ENCODE measurements at places on chromosomes 3 and 15.
A peak's percentile ranks its signal among the peaks of the same experiment; 100 is the strongest.

DNA sequence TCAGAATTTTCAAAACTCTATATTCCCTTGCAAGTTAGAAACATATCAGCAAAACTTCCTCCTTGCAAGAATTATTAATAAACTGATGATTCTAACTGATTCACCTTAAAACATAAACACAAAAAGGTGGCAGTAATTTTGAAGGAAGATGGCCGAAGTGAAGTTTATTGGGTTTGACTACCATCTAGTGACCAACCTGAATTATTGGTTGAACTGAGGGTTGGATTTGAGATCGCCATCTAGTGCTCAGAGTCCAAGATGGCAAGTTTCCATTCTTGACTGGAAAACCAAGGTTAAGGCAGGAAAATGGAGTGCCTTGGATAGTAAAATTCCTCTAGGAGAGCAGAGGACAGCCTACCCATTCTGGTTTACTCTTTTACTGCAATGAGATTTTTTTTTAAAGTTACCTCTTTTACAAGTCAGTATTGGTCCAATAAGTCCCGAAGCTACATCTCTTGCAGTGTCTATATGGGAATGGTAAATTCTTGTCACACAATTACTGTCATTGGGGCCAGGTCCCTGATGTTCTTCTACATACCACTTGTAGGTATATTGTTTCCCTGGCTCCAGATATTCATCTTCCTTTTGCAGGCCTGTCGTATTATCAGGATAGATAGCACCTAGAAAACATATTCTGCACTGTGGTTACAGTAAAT, 51.6 kb upstream of the CP start:
- DNase-seq = peak; percentile 82

DNA sequence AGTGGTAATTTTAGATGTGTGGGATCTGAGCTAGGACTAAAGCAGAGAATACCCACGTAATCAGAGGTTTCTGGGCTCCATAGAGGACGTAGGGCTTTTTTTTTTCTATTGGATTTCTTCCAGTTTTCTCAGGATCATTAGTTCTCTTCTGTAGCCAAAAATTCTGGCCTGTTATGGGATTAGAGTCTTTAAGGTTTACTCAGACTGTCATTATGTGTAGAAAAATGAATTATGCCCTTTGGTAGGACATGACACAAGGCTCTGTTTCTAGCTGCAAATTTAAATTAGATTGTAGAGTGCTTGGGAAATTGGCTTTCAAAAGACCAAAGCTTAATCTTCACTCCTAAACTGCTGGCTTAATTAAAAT, 1.9 kb downstream of the SETD5 start:
- DNase-seq = no peak

DNA sequence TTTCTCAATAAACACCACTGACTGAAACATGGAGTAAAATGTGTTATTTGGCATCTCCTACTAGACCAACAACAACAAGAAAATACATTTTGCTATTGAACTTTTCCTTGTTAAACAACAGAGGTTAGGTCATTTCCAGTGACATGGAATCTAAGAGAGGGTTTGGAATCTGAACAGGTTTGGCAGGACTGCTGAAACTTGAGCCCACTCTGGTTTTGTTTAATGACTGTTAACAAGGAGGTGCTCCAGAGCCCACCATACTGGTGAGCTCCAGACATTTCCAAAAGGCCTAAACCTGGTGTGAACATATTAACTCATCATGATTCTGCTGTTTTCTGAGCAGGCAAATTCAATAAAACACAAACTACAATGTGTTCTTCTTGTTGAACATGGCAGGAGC, 330.7 kb upstream of the TRIM42 start:
- DNase-seq = no peak

- no peak for DNase-seq
Observed at GRCh38 chr15:89954541-89954940, 41.8 kb upstream of the ARPIN start.

DNA sequence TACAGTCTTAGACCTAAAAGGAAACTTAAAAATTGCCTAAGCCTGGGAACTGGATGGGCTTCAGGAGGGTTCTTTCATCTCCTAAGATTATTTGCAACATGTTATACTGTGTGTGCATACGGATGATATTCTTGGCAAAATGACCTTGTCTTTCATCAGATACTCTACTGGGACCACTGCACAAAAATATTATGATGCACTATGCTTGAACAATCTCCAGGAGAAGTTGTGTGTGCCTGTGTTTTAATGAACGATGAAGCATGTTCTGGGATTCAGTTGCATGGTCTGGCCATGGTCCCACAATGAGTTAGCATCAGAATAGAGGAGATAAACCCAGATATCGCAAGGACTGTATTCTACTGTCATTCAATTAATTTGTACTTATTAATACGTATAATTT, 68.7 kb downstream of the GAP43 start:
- DNase-seq = no peak

DNA sequence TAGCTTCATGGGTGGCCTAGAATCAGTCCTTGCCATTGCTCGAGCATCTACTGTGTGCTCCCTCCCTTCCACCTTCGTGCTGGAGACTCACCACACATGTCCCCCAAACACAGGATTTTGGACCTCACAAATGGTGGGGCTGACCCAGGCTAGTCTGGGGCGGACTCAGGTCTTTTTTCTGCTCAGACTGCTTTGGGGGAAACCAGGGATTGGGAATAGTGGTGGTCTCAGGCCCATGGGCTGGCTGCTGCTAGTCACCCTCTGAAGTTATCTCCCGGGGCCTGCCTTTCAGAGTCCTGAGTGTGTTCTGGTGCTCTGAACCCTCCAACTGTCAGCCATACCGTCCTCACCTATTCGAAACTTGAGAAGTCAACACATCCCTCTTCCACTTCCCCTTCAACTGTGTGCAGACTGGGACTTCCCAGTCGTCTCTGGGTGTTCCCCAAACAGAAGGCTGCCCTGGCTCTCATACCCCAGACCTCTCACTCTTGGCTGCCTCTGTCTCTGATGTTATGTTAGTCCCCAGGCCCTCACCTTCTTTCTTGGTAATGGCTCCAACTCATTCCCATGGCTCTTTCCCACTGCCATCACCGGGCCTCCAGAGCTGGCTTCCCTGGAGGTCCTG, 46.0 kb downstream of the PPCDC start:
- no peak for DNase-seq

DNA sequence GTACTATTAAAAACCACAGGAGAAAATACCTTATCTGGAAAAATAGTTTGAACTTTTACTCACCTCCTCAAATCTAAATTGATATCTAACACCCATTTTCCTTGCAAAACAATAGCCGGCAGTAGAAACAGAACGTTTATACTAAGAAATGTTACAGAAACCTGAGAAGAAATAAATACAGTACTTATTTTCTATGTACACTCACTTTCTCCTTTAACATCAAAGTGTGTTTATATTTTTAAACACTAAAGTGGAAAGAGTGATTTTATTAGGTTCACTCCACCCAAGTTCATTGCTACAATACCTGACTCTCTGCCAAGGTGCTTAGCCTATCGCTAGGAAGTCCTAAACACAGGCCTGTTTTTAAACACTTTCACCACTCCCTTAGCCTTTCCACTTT, 87.8 kb upstream of the TJP1 start:
- DNase-seq = no peak

DNA sequence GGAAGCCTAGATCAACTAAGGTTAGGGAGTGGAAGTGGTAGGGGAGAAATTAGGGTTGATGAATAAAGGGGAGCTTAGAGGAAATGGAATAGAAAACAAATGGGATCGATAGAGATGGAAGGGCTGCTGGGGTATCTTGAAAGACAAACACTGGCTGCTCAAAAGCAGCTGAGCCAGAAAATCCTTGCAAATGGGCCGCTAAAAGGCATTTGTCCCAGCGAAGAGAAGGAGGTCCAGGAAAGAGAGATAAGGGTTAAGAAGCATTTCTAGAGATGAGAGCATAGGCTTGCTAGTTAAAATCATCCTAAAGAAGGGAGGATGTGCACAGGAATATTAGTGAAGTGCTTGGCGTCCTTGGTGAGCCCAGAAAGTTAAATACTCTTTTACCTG, 258.0 kb upstream of the CBLB start:
- no peak for DNase-seq

- no peak for DNase-seq
Observed at GRCh38 chr15:75112278-75112847, 89.0 kb downstream of the PPCDC start.

- DNase-seq = no peak
Observed at GRCh38 chr15:57662091-57662744, 44.3 kb upstream of the POLR2M start.

DNA sequence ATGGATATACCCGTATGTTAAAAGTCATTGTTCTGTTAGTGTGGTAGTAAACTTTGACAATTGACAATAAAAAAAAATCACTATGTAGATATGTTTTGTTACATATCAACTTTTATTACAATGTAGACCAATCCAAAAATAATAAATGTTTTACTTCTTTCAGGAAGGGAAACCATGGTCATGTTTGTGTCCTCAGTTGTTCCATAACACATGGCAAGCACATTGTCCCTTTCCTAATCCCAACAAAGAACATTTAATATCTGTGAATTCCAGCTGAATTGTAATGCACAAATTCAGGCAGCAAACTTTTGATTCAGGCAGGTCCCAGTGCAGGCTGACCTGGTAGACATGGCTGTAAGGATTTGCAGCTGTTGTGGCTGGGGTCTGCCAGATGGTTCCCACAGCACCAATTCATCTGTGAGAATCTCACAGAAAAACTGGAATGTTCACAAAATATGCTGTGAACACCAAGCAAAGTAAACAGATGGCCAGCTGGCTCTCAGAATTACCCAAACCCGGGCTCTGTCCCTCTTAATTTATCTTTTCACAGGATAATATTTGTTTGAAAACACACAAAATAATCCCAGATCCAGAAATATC, 1.9 kb upstream of the SPG21 start:
- DNase-seq = no peak

- DNase-seq = peak; percentile 62
Observed at GRCh38 chr3:124078953-124079911, 87.3 kb upstream of the ROPN1 start.

- DNase-seq = no peak
Observed at GRCh38 chr3:59641169-59641899, 591.5 kb upstream of the CFAP20DC start.

- DNase-seq = no peak
Observed at GRCh38 chr3:120708408-120708807, 26.4 kb upstream of the HGD start.

DNA sequence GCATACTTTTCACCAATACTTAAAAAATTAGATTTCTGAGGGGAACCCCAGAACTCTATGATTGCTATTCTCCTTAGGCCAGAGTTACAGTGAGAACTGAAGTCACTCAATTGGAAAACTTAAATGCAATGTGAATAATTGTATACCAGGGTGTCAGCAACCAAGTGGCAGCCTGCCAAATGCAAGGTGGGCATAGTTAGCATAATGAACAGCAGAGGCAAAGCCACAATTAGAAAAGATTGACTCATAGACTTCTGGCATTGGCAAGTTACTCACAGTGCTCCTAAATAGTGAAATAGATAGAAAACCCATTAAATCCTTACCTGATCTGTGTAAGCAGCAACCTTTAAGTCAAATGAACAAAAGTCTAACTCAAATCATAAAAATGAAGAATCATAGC, 94.9 kb downstream of the BCHE start:
- DNase-seq = peak; percentile 64
